ENCODE measurements at places on chromosomes 5 and 9. TPM values are rescaled to one million over a fixed set of nuclear protein-coding genes. Genes with fewer than 3 reads are reported as not detected.

DNA sequence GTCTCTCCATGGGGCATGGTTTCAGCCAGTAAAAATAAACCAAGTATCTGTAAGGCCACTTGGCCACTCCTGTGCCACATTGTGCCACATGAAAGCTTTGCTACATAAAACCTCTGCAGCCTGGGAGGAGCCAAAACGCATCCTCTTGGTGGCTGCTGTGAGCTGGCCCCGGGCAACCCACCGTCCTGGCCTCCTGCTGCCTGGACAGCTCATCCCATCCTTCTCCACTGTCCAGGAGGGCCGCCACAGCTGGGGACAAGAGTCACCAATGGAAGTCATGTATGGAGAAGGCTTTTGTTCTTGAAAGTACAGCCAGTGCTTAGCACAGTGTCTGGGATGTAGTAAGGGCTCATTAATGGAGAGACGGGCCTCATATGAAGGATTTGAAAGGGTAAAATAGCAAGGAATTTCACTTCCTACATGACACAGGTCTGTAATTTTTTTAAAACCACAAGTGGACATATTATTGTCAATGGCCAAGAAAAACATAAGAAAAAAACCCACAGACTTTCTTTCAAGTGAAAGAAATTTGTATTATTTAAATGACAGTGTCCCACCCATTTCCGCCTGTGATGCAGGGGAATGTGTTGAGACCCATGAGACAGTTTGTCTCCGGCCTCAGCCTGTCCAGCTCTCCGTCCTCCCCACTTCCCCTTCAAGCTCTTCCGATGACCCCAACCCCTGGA, 6.6 kb downstream of the PTGES start:
- no peak for DNase-seq

The PURA gene
- total RNA-seq: 49.4 TPM

The BTNL3 gene
- total RNA-seq: 62.2 TPM

DNA sequence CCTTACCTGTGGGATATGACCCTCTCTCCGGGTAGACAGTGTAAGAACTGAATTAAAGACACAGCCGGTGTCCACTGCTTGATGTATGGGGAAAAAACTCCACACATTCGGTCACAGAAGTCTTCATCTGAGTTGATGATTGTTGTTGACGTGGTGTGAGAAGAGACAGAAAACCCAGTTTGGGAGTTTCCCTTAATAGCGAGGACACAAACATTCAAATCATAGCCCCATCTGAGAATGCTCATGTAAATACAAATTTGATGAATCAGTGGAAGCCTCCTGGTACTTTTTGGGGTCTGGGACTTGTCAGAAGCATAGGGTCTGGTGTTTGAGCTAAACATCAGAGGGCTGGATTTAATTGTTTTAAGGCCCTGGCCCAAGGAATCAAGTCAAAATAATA, 11.0 kb downstream of the HAVCR1 start:
- DNase-seq: no peak

DNA sequence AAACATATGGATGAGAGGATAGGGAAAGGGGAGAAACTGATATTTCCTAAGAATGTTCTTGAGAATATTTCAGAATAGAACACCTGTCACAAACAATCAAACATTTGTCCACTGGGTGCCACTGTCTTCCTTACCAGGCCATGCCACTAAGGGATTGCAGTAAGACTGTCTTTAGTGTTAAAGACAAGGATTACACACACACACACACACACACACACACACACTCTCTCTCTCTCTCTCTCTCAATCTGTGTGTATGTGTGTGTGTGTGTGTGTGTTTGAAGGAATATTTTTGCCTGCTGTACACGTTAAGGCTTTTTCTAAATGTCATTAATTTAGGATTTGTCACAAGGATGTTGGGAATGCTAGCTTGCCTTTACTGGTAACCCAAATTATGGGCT, 54.4 kb downstream of the CCDC192 start:
- no peak for DNase-seq

DNA sequence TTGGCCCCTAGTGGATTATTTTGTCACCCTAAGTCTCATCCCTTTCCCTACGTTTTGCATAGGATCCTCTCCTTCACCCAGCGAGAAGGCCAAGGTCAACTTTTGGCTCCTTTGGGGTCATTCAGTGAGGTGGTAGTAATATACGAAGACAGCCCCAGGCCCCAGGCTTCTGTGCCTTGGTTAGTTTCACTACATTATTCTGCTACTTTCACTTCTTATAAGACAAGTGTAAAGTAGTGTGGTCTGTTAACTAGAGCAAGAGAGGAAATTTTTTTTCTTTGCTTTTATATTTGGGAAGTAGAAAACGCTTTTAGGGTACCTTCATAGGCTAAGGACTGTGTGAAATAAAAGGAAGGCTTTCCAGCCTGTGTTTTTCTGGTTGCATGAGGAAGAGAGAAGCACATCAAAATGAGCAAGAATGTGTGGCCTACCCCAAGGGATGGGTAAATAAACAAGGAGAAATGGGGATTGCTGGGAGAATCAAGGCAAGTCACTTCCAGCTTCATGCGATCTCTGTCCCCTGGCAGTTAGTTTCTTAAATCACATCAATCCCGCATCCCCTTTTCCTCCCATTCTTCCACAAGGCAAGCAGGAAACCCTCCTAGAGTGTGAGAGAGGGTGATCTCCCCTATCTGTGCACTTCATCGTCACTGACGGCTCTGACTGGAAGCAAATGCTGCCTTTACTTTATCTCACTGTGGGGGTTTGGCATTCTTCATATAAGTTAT, 677.0 kb upstream of the WWC1 start:
- DNase-seq: no peak

DNA sequence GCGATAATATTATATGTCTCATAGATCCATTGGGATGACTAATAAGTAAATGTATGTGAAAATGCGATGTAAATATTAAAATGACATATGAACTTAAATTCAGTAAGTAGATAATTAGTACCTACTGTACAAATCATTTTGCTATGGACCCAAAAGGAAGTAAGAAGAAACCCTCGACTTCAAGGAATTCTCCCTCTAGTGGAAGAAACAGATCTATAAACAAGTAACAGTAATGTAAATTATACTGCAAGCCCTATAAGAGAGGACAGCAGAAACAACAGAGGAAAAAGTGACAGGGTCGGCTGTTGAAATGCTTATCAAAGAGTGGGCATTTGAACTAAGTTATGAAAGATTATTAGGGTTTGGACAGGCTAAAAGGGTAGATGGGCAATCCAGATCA, 320.3 kb downstream of the DMAC1 start:
- DNase-seq: no peak

- DNase-seq: no peak
Measured at GRCh38 chr9:94746541-94747370, 20.3 kb downstream of the AOPEP start.

DNA sequence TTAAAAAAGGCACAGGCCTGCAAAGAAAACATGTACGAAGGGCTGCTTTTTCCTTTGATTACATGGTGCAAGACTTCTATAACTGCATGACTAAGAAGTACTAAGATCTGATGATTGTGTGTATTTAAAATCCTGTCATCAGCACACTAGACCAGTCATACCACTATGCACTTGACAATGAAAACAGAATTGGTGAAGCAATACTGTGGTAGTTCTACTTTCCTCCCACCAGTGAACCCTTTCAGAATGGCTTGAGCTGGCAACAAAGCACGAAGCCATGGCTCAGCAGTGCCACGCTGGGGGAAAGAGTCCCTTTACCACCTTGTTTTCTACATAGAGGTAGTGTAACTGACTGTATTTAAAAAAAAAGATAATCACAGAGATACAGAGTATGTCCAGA, 49.0 kb upstream of the POU5F2 start:
- DNase-seq: no peak

DNA sequence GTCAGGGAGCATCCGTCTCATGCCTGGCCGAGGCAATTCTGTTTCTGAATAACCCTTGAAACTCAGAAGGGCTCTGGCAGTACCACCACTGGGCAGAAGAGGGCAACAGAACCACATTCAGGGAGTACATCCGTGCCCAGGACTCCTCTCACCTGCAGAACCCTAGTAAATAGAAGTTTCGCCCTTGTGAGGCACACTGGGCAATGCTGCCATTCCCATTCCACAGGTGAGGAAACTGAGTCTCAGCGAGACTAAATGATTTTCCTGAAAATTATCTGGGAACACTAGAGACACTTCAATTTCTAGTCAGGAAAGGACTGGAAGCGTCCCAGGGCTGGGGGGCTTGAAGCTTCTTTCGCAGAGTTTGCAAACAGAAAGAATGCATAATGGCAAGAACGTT, 74.7 kb downstream of the FGF1 start:
- DNase-seq: peak; percentile 86

The GZMA gene
- 9.0 TPM for total RNA-seq

DNA sequence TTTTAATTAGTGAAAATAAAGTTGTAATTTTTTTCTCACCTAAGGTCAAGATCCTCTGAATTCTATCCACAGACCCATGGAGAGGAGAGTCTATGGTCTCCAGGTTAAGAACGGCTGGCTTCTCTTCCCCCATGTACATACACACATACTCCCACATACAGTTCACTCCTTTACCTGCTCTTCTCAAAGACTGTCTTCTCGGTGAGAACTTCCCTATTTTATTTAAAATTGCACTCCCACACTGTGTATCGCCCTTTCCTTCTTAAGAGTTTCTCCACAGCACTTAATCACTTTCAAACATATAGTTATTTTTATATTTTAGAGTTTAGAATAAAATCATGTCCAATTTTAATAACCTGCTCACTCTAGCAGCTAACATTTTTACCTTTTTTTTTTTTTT, 3.6 kb upstream of the JADE2 start:
- DNase-seq: no peak

DNA sequence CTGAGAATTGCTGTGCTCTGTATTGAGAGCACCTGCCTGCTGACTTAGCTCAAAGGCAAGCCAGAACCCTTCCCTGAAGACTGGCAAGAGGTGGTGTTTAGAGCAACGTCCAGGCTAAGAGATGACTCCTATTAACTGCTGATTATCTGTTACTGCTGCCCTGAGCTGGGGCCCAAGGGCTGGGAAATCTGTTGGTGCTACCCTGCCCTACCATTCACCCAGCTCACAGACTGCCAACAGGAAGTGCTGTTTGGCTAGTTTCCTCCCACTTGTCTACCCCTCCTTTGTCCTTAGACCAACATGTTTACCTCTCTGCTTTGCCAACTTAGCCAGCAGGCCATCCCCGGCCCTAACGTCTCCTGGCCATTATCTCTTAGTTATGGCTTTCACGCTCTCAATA, 6.9 kb downstream of the RAB24 start:
- DNase-seq: no peak

The LCN15 gene
- total RNA-seq: 3.7 TPM

All from mucosa of descending colon (tissue), 3 donors.